ENCODE measurements at places on chromosomes 16 and 17. TPM values are rescaled to one million over a fixed set of nuclear protein-coding genes. Genes with fewer than 3 reads are reported as not detected.

Gene ENKD1
- polyA plus RNA-seq: 1.1 TPM

Gene RRAD
- polyA plus RNA-seq: not detected

Gene USP6
- polyA plus RNA-seq: 0.06 TPM

Gene LRRC37A
- polyA plus RNA-seq: 0.85 TPM

DNA sequence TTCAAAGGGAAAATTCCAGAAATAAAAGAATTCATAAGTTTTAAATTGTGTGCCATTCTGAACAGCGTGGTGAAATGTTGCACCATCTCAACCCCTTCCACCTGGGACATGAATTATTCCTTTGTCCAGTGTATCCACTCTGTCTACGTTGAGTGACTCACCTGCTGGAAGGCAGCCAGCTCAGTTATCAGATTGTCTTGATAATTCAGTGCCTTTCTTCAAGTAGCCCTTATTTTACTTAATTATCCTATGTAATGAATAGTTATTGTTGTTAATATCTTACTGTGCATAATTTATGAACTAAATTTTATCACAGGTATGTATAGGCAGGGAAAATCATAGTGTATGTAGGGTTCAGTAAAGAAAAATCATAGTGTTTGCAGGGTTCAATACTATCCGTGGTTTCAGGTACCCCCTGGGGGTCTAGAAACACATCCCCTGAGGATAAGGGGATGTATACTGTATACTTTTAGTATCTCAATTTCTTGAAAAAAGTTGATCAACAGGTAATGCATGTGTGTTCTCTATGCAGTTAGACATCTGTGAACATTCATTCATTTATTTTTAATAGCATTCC, 7.7 kb upstream of the PCTP start:
- DNase-seq: no peak
- H3K4me3 ChIP-seq: no peak overlapping the region
- H3K27me3 ChIP-seq: no peaks in the 10 kb centered on the region
- H3K4me1 ChIP-seq: no peaks in the 10 kb centered on the region
- H3K27ac ChIP-seq: no peak overlapping the region

GRCh38 chr16:68981971-68982370, 123.5 kb upstream of the HAS3 start:
- no peak overlapping the region for H3K4me3 ChIP-seq
- no peaks in the 10 kb centered on the region for H3K4me1 ChIP-seq
- H3K36me3 ChIP-seq: peaks cover 22% of the 10 kb centered on the region
- H3K27ac ChIP-seq: no peak overlapping the region

DNA sequence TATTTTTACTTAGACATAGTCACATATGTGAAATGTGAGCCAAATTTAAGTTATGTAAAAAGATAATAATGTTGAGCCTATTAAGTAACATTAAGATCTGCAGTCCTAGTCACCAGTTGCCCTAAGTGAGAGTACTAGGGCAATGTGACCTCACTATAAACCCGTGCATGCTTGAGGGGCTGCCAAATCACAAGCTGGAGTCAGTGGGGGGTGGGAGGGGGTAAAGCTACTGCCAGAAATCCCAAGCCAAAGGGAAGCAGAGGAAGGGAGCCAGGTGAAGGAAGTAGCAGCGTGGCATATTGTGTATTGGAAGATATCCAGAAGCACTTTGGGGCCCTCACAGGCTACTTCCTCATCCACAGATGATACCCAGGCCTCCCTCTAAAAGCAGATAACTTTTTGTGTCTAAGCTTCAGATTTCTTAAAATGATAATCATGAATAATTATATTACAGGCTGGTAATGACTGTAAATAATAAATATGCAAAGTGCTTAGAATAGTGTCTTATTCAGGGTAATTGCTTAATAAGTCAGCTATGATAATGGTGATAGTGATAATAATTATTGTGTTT, 134.1 kb downstream of the CA10 start:
- H3K4me1 ChIP-seq: no peaks in the 10 kb centered on the region
- H3K27me3 ChIP-seq: no peaks in the 10 kb centered on the region
- no peak overlapping the region for H3K4me3 ChIP-seq
- H3K27ac ChIP-seq: no peak overlapping the region

DNA sequence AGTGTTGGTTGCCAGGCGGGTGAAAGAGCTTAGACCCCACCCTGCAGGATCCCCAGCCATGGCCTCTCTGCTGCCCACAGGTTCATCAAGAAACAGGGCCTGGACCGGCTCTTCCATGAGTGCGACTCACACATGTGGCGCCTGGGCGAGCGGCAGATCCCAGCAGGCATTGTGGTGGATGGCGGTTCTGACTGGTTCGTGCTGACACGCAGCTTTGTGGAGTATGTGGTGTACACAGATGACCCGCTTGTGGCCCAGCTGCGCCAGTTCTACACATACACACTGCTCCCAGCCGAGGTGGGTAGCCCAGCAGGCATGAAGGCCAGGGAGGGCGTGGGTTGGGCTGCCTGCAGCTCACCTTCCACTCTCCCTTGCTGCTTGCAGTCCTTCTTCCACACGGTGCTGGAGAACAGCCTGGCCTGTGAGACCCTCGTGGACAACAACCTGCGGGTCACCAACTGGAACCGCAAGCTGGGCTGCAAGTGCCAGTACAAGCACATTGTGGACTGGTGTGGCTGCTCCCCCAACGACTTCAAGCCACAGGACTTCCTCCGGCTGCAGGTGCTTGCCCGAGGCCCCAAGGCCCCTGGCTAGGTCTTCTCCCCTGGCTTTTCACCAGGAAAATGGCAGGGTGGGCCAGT, 9.9 kb downstream of the XYLT2 start:
- DNase-seq: no peak
- no peaks in the 10 kb centered on the region for H3K27me3 ChIP-seq
- no peaks in the 10 kb centered on the region for H3K36me3 ChIP-seq
- H3K4me1 ChIP-seq: no peaks in the 10 kb centered on the region

- H3K4me3 ChIP-seq: no peak overlapping the region
- no peak for DNase-seq
- no peaks in the 10 kb centered on the region for H3K27me3 ChIP-seq
- H3K36me3 ChIP-seq: peaks cover 39% of the 10 kb centered on the region
- H3K27ac ChIP-seq: peak overlapping the region; percentile 18
- no peaks in the 10 kb centered on the region for H3K4me1 ChIP-seq
Measured at GRCh38 chr16:68297908-68298307, 12.8 kb downstream of the SLC7A6OS start.

GRCh38 chr16:78984887-78985464, 615.6 kb downstream of the MAF start:
- H3K36me3 ChIP-seq: no peaks in the 10 kb centered on the region
- H3K27me3 ChIP-seq: no peaks in the 10 kb centered on the region
- H3K4me1 ChIP-seq: no peaks in the 10 kb centered on the region
- no peak for DNase-seq

- H3K27ac ChIP-seq: no peak overlapping the region
- DNase-seq: no peak
- no peak overlapping the region for H3K4me3 ChIP-seq
- no peaks in the 10 kb centered on the region for H3K4me1 ChIP-seq
Measured at GRCh38 chr16:87371261-87371866, 12.2 kb downstream of the FBXO31 start.

DNA sequence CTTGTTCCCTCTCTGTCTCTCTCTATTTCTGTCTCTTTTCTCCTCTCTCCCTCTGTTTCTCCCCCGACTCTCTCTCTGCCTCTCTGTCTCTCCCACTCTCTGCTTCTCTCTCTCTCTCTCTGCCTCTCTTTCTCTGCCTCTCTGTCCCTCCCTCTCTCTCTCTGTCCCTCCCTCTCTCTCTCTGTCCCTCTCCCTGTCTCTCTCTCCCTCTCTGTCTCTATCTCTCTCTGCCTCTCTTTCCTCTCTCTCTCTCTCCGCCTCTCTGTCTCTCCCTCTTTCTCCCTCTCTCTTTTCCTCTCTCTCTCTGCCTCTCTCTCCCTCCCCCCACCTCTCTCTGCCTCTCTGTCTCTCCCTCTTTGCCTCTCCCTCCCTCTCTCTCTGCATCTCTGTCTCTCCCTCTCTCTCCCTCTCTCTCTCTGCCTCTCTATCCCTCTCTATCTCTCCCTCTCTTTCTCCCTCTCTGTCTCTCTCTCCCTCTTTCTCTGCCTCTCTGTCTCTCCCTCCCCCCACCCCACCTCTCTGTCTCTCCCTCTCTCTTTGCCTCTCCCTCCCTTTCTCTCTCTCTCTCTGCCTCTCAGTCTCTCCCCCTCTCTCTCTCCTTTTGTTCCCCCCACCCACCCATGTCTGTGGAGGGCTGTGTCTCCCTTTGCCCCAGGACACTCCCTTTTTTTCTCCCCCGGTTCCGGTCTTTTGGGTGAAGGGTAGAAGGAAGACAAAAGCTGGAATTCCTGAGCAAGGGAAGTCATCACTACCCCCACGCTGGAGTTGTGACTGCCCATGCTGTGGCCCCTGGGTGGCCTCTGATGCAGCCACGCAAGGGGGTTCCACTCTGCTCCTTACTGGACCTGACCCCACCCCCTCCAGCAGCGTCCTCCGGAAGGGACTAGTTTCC, 27.1 kb upstream of the MGAT5B start:
- H3K4me3 ChIP-seq: no peak overlapping the region
- no peaks in the 10 kb centered on the region for H3K36me3 ChIP-seq
- DNase-seq: no peak
- H3K27me3 ChIP-seq: peaks cover 12% of the 10 kb centered on the region
- H3K27ac ChIP-seq: no peak overlapping the region

DNA sequence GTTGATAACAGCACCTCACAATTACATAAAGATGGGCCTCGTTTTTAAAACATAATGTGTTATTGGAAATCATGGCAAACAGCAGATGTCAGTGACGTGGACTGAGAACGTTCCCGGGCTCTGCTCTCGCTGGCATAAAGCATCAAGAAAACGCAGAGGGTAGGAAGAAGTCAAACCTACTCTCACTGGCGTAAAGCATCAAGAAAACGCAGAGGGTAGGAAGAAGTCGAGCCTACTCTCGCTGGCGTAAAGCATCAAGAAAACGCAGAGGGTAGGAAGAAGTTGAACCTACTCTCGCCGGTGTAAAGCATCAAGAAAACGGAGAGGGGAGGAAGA, 110.6 kb downstream of the VPS53 start:
- H3K27me3 ChIP-seq: no peaks in the 10 kb centered on the region
- H3K27ac ChIP-seq: no peak overlapping the region
- no peaks in the 10 kb centered on the region for H3K4me1 ChIP-seq
- no peak for DNase-seq
